ENCODE measurements at places on chromosomes 1 and 21.
A peak's percentile ranks its signal among the peaks of the same experiment; 100 is the strongest.

DNA sequence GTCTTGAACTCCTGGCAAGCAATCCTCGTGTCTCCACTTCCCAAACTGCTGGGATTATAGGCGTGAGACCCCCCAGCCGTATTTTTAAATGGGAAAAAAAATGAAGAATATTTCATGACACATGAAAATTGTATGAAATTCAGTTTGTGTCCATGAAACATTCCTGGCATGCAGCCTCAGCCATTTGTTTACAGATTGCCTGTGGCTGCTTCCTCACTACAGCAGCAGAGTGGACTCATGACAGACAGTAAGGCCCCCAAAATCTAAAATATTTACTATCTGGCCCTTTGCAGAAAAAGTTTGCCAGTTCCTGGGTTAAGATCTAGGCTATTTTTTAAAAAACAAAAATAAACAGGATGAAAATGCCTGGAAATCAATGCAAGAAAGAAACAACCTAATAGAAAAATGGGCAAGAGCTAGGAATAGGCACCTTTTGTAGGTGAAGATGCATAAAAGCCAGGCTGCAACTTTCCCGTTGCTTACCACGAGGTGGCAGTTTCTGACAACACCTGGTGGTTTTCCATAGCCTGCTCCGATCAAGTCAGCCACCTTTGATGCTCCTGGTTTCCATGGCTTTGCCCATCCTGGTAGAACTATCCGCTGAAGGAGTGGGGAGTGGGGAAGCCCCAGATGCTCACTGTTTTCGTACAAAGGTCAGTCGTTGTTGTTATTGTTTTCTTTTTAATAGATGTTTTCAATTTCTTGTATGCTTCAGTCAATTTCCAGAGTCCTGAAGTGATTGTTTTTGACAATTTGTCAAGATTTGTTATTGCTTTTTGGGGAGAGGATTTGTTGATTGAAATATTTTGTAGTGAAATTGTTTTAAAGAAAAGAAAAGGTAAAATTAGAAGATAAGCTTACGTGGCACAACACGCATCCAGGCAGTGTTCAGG, 24.3 kb downstream of the UBE2Q1 start:
- no peak for DNase-seq

DNA sequence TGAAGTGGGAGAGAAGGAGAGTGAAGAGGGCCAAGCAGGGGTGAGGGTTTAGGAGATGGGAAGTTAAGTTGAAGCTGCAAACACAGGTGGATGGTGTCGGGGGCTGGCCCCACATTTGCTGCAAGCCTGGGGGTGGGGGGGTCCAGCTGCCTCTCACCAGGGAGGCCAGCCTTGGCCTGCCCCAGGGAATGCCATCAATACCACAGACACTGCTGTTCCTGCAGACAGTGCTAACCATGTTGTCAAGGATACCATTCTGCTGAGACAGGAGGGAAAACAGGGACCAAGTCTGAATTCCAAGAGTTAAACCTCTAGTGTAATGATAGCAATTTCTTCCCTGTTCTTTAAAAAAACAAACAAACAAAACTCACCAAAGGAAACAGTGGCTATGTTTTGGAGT, 8.0 kb downstream of the MECR start:
- no peak for DNase-seq

DNA sequence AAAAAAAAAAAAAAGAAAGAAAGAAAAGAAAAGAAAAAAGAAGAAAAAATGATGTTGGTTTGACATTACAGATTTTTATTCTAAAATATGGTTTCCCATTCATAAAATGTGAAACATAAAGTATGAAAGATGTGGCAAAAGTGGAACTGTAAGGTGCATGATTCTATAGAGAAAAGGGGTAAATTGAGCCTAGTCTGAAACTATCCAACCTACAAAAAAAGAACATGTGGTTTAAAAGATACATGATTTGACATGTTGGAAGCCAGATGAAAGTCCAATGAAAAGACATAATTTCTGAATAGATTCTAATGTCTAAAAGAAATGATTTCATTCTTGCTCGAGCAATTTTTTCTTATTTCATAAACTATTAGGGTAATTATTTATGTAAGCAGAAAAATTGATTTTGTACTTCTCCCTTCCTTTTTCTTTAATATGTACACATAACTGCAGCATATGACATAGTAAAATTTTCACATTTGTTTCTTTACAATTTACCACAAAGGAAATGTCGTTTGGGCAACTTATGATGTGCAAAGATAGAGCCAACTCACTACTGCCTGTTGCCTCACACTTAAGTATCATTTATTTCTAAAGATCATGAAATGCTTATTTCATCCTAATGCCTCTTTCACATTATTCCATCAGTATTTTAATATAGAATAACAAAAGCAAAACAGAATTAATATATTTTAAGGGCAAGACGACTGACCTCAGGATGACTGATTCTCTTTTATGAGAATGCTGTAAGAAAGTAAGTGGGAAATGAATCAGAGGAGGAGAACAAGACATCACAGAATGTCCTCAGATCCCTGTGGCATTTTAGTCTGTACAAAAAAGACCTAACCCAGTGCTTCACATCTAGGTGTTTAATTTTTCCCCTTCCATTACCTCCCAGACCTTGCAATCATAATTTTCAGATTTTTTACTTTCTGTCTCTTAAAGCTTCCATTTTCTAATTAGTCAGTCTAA, 165.8 kb upstream of the HMCN1 start:
- DNase-seq, result peak; percentile 68

DNA sequence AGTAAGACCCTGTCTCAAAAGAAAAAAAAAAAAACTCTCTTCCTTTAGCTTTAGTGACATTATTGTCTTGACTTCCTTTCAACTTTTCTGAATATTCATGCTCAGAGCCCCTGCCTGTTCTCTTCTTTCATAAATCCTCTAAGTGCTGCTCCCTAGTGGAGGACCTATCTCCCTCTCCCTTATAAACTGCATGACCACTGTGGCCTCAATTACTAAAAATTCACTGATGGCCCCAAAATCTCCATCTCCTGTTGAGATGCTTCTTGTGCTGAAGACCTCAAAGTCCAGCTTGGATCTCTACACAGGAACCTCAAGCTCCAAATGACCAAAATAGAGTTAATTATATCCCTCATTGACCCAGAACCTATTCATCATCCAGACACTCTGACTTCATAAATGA, 7.8 kb downstream of the ITLN1 start:
- no peak for DNase-seq

- no peak for DNase-seq
These were observed 35.1 kb upstream of the ADORA3 start for GRCh38 chr1:111538343-111539025.

DNA sequence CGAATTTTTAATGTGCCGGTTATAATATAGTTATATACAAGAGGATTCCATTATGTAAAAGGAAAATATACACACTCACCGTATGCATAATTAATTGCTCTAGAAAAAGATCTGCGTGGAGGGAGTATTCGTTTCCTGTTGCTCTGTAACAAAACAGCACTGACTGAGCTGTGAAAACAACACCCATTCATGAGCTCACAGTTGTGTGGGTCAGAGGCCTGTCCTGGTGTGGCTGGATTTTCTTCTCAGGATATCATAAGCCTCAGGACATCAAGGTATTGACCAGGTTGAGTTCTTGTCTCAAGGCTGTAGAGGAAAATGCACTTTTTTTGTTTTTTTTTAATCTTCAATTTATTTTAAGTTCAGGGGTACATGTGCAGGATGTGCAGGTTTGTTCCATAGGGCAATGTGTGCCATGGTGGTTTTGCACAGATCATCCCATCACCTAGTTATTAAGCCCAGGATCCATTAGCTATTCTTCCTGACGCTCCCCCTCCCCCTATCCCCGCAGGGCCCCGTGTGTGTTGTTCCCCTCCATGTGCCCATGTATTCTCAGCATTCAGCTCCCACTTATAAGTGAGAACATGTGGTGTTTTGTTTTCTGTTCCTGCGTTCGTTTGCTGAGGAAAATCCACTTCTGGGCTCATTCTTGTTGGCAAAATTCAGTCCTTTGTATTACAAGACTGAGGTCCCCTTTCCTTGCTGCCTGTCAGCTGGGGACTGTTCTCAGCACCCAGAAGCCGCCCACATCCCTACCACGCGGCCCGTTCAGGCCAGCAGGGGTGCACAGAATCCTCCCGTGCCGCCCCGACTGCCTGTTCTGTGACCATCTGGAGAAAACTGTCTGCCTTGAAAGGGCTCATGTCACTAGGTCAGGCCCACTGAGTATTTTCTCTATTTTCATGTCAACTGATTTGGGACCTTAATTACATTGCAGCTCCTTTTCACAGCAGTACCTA, 87.4 kb upstream of the ERRFI1 start:
- no peak for DNase-seq

- no peak for DNase-seq
These were observed 675.1 kb upstream of the BRINP3 start for GRCh38 chr1:191152776-191153175.

DNA sequence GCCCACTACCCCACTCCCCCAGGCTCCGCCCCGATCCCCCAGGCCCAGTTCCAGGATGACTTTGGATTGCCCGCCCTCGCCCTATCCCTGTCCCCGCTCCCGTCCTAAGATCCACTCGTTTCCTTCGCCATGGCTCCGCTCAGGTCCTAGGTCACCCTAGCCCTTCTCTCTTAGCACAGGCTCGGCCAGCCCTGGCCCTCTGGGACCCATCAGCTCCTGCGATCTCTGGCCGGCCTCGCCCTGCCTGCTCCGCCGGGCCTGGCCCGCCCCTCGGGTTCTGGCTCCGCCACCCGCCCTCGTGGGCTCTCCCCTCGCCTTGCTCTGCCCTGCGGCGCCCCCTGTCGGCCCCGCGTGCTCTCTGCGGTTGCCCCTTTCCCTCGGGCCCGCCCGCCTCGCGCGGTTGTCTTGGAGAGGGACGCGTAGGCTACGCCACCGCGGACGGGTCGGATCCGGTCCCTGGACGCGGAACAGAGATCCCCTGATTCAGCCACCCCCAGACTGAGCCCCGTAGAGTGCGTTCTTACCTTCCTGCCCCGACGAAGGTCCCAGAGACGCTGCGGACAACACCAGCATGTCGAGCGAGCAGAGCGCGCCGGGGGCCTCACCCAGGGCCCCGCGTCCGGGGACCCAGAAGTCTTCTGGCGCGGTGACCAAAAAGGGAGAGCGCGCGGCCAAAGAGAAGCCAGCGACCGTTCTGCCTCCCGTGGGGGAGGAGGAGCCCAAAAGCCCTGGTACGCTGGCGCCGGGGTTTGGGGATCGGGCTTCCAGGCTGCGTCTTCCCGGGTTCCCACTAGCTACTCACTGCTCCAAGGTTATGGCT, at the start of gene LRRC71:
TSS of gene LRRC71 (plus strand) at position 400 of the 820 bp plus-strand sequence. CDS start at position 572, 172 bp downstream.
- peak; percentile 27 for DNase-seq

- DNase-seq, result no peak
These were observed 79.9 kb downstream of the CD247 start for GRCh38 chr1:167438171-167439138.

- DNase-seq, result peak; percentile 11
These were observed 183.3 kb upstream of the TMEM51 start for GRCh38 chr1:14970115-14970798.

DNA sequence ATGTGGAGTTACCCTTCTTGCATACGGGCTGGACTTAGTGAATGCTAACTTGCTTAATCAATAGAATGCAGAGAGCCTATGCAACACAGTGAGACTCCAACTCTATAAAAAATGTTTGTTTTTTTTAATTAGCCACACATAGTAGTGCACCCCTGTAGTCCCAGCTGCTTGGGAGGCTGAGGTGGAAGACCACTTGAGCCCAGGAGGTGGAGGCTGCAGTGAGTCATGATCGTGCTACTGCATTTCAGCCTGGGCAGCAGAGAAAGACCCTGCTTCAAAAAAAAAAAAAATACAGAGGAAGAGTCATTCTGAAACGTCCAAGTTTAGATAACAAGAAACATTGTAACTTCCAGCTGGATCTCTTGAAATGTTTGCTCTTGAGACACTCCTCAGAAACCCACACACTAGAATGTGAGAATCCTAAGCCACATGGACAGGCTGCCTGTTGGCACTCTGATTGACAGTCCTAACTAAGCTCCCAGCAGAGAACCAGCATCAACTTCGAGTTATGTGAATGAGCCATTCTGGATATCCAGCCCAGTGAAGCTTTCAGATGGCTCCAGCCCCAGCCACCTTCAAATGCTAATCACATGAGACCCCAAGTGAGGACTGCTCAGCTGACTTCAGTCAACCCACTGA, 20.0 kb upstream of the CAP1 start:
- no peak for DNase-seq
